CD4-positive, alpha-beta T cell (primary cell): ENCODE measurements at places on chromosomes 1 and 21. TPM values are rescaled to one million over a fixed set of nuclear protein-coding genes. Genes with fewer than 3 reads are reported as not detected.

DNA sequence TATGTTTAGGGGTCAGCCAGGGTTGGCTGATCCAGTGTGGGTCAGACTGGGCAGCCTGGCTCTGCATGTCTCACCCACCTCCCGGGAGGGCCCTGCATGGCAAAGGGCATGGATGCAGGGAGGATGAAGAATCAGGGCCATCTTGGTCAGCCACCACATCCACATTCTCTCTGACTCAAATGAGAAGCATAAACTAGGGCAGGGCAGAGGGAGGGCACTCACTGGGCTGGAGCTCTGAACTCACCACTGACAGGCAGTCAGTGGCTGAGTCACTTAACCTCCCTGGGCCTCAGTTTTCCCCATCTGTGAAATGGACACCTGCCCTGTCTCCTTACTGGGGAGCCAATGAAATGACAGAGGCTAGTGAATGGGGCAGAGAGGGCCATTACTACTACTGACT lies 4.3 kb upstream of the CELA2A start:
- no peaks in the 10 kb centered on the region for H3K4me1 ChIP-seq
- no peak for DNase-seq
- peaks cover 2% of the 10 kb centered on the region for H3K27me3 ChIP-seq

GRCh38 chr1:100440075-100440809 lies 87.9 kb downstream of the CDC14A start:
- no peak overlapping the region for H3K4me3 ChIP-seq
- peak overlapping the region; percentile 79 for H3K27ac ChIP-seq
- peaks cover 44% of the 10 kb centered on the region for H3K36me3 ChIP-seq
- peaks cover 60% of the 10 kb centered on the region for H3K4me1 ChIP-seq

GRCh38 chr1:92307980-92308379 lies 9.1 kb downstream of the RPAP2 start:
- no peaks in the 10 kb centered on the region for H3K27me3 ChIP-seq
- peaks cover 36% of the 10 kb centered on the region for H3K36me3 ChIP-seq
- H3K27ac ChIP-seq = no peak overlapping the region
- H3K4me3 ChIP-seq = no peak overlapping the region

DNA sequence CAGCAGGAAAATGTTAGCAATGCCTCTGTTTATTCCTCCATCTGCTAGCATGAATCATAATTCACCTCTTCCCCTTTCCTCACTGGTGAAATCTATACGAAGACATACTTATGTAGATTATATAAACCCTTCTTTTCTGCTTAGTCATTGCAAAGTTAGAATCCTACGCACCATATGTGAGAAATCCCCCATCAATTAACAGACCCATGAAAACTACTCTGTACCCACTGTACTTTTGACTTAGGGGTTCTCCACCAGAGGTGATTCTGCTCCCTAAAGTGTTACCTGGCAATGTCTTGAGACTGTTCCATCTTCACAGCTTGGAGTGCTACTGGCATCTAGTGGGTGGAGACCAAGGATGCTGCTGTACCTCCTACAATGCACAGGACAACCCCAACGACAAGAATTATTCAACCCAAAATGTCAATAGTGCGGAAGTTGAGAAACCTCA lies 49.6 kb upstream of the KCTD3 start:
- no peaks in the 10 kb centered on the region for H3K27me3 ChIP-seq
- H3K27ac ChIP-seq = no peak overlapping the region
- H3K4me3 ChIP-seq = no peak overlapping the region
- H3K36me3 ChIP-seq = no peaks in the 10 kb centered on the region
- H3K4me1 ChIP-seq = no peaks in the 10 kb centered on the region
- no peak for DNase-seq

GRCh38 chr1:150076066-150076465 lies 8.5 kb downstream of the VPS45 start:
- DNase-seq = peak; percentile 66
- no peaks in the 10 kb centered on the region for H3K4me1 ChIP-seq
- no peak overlapping the region for H3K27ac ChIP-seq
- peaks cover 31% of the 10 kb centered on the region for H3K36me3 ChIP-seq
- no peaks in the 10 kb centered on the region for H3K27me3 ChIP-seq

GRCh38 chr1:24984800-24985522 lies 54.9 kb upstream of the RUNX3 start:
- no peak overlapping the region for H3K27ac ChIP-seq
- H3K4me1 ChIP-seq = peaks cover 95% of the 10 kb centered on the region
- peak; percentile 83 for DNase-seq
- H3K27me3 ChIP-seq = no peaks in the 10 kb centered on the region
- no peak overlapping the region for H3K4me3 ChIP-seq

- no peak overlapping the region for H3K4me3 ChIP-seq
- DNase-seq = no peak
- no peaks in the 10 kb centered on the region for H3K4me1 ChIP-seq
Observed at GRCh38 chr1:67393737-67394136, 36.5 kb downstream of the SERBP1 start.

DNA sequence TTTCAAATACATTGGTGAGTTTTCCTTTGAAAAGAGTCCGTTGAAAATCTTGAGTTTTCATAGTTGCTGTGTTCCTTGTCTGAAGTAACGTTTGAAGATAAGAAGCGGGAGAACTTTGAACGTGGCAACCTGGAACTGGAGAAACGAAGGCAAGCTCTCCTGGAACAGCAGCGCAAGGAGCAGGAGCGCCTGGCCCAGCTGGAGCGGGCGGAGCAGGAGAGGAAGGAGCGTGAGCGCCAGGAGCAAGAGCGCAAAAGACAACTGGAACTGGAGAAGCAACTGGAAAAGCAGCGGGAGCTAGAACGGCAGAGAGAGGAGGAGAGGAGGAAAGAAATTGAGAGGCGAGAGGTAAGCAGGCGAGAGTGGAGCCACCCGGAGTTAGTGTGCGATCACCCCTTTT lies 129.7 kb downstream of the ITSN1 start:
- no peak overlapping the region for H3K4me3 ChIP-seq
- no peak overlapping the region for H3K27ac ChIP-seq
- H3K4me1 ChIP-seq = no peaks in the 10 kb centered on the region
- H3K27me3 ChIP-seq = no peaks in the 10 kb centered on the region
- no peak for DNase-seq

DNA sequence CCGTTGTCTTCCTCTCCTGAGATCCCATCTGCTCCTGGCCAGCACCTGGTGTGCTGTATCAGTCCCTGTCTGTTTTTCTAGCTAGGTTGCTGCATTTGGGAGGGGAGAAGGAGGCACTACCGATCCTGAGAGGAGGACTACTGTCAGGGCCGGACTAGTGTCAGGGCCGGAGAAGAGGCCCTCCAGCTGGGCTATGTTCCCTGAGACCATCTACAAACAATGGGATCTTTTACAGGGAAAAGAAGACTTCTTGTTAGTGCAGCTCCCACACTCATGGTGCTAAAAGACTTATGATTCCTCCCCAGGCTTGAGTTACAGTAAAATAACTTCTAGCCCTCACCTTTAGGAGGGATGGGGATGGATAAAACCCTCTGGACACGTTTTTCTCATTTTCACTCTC lies 141.0 kb upstream of the TNR start:
- H3K36me3 ChIP-seq = no peaks in the 10 kb centered on the region
- H3K27me3 ChIP-seq = no peaks in the 10 kb centered on the region
- no peak for DNase-seq
- no peak overlapping the region for H3K27ac ChIP-seq

DNA sequence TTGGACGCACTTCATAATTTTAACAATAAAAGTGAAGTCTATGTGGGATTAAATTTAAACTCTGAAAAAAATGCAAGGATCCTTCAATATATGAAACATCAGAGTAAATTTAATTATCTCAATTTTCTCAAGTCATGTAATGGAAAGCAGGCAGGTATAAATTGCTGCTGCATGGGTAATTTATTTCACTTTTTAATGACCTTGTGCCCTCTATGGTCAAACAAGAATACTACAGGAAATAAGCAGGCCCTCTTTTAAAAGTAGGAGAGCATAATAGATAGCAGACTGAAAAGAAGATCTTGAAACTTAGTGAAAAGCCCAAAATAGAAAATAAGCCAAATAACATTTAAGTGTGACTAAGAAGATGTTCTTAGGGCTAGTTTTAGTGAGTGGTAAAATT lies 22.9 kb downstream of the BCAS2 start:
- H3K27ac ChIP-seq = no peak overlapping the region
- H3K4me3 ChIP-seq = no peak overlapping the region
- no peaks in the 10 kb centered on the region for H3K4me1 ChIP-seq
- H3K27me3 ChIP-seq = no peaks in the 10 kb centered on the region

DNA sequence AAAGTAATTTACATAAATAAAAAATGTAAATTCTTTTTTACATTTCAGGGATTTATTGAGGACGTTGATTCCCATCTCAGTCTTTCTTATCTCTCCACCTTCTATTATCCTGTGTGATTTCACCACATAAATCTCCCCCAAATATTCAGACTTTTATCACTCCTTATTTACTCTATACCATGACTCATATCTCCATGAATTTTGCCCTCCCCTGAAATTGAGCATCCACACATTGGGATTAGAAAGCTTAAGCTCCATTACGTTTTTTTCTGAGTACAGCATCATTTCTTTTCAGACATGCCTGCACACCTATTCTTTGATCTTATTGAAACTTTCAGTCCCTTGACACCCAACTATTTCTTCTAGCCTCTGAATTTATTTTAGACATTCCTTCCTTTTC lies 111.2 kb downstream of the IFI44 start:
- DNase-seq = no peak
- no peaks in the 10 kb centered on the region for H3K36me3 ChIP-seq
- H3K4me1 ChIP-seq = no peaks in the 10 kb centered on the region
- no peaks in the 10 kb centered on the region for H3K27me3 ChIP-seq

DNA sequence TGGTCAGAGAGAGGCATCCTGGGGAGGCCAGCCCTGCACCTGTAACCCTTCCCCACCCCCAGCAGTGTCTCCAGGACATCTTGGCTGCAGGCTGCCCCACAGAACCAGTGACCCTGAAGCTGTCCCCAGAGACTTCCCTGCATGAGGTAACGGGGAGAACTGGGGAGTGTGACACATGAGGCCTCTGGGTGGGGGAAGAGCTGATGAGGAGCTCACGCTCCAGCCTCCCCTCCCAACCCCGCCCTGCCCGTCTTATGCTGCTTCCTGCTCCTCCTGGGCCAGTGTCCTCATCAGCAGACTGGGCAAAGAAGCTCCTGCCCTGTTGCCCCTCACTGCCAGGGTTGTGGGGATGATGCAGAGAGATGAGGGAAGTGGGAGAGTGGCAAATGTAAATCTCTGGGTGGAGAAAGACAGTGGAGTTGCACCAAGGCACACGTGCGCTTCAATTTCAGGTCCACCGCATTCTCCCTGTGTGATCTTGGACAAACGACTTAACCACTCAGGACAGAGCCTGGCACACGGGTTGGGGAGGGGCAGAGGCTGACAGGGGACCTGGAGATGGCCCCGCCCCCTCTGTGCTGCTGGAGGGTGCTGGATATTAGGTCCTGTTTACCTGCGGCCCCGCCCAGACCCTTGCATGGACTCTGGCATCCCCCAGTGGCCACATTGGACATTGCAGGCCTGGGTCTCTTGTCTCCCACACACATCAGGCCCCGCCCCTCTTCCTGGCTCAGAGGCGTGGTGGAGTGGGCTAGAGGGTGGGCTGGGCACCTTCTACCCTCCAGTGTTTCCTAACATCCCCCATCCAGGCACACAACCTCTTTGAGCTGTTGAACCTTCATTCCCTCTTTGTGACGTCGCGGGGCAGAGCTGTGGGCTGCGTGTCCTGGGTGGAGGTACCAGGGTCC lies 12.3 kb downstream of the CLCNKB start:
- no peak overlapping the region for H3K4me3 ChIP-seq
- peaks cover 7% of the 10 kb centered on the region for H3K4me1 ChIP-seq
- no peaks in the 10 kb centered on the region for H3K27me3 ChIP-seq
- no peak overlapping the region for H3K27ac ChIP-seq
- peak; percentile 51 for DNase-seq
- no peaks in the 10 kb centered on the region for H3K36me3 ChIP-seq

GRCh38 chr1:37725851-37726613 lies 33.7 kb downstream of the CDCA8 start:
- no peak overlapping the region for H3K27ac ChIP-seq
- H3K27me3 ChIP-seq = no peaks in the 10 kb centered on the region
- DNase-seq = no peak
- H3K4me1 ChIP-seq = no peaks in the 10 kb centered on the region
- no peak overlapping the region for H3K4me3 ChIP-seq
- H3K36me3 ChIP-seq = no peaks in the 10 kb centered on the region

GRCh38 chr1:53593758-53594380 lies 134.7 kb downstream of the DMRTB1 start:
- no peaks in the 10 kb centered on the region for H3K4me1 ChIP-seq
- no peak overlapping the region for H3K27ac ChIP-seq
- no peak for DNase-seq

- H3K27ac ChIP-seq = no peak overlapping the region
- H3K36me3 ChIP-seq = no peaks in the 10 kb centered on the region
- DNase-seq = peak; percentile 41
- H3K4me3 ChIP-seq = peak overlapping the region; percentile 44
- peaks cover 45% of the 10 kb centered on the region for H3K27me3 ChIP-seq
Observed at GRCh38 chr1:245153081-245153551, 1.7 kb upstream of the KIF26B start.

- H3K27ac ChIP-seq = peak overlapping the region; percentile 94
- H3K36me3 ChIP-seq = no peaks in the 10 kb centered on the region
- H3K4me1 ChIP-seq = peaks cover 91% of the 10 kb centered on the region
- peak; percentile 72 for DNase-seq
Observed at GRCh38 chr21:42233067-42233961, 14.4 kb downstream of the ABCG1 start.

- H3K4me1 ChIP-seq = no peaks in the 10 kb centered on the region
- H3K4me3 ChIP-seq = no peak overlapping the region
- no peak for DNase-seq
- H3K27ac ChIP-seq = no peak overlapping the region
Observed at GRCh38 chr1:32055416-32055815, 17.3 kb upstream of the TMEM39B start.

DNA sequence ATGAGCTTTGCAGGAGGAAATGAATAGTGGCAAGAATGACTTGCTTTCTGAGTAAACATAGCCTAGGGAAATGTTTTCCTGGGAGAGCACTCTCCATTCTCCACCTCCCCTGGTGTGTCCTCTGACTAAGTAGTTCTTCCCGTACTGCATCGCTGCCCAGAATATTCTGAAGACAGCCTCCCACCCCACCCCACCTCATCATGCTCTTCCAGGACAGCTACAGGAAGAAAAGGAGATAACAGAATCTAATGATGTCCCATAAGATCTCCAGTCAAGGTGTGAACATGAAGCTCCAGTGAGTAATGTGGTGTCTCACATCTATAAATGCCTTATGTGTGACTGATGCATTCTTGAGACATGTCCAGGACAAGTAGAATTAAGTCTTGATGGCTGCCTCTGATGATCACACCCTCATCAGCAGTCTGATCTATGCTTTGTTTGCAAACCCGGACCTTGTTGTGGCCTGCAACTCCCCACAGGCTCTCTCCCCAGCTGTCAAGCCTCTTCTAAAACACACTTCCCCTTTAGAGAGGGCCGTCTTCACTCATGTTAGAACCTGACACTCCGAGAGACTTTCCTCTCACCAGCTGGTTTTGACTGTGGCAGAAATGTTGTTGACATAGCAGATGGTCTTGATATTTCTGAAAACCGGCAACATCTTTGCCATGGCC lies 183.0 kb downstream of the CYYR1 start:
- no peaks in the 10 kb centered on the region for H3K4me1 ChIP-seq
- DNase-seq = no peak
- no peaks in the 10 kb centered on the region for H3K27me3 ChIP-seq
- no peak overlapping the region for H3K27ac ChIP-seq
- no peaks in the 10 kb centered on the region for H3K36me3 ChIP-seq

ADAMTSL4 gene
- total RNA-seq = 0.16 TPM

C1QB gene
- total RNA-seq = not detected

KAZN gene
- total RNA-seq = 0.22 TPM

SERTAD4 gene
- total RNA-seq = not detected

PDIK1L gene
- 9.9 TPM for total RNA-seq

ARHGEF16 gene
- total RNA-seq = 0.11 TPM

ZFP69B gene
- total RNA-seq = 2.4 TPM
